Dorsolateral prefrontal cortex (tissue), 122 donors: ENCODE measurements at places on chromosomes 5 and 9. TPM values are rescaled to one million over a fixed set of nuclear protein-coding genes. Genes with fewer than 3 reads are reported as not detected.

HMGXB3 gene
- total RNA-seq: 30.2 TPM

GRCh38 chr5:124741711-124742496, 4.5 kb downstream of the ZNF608 start:
- no peak for DNase-seq

- DNase-seq: no peak
Measured at GRCh38 chr9:551986-552929, 289.2 kb upstream of the DMRT1 start.

DNA sequence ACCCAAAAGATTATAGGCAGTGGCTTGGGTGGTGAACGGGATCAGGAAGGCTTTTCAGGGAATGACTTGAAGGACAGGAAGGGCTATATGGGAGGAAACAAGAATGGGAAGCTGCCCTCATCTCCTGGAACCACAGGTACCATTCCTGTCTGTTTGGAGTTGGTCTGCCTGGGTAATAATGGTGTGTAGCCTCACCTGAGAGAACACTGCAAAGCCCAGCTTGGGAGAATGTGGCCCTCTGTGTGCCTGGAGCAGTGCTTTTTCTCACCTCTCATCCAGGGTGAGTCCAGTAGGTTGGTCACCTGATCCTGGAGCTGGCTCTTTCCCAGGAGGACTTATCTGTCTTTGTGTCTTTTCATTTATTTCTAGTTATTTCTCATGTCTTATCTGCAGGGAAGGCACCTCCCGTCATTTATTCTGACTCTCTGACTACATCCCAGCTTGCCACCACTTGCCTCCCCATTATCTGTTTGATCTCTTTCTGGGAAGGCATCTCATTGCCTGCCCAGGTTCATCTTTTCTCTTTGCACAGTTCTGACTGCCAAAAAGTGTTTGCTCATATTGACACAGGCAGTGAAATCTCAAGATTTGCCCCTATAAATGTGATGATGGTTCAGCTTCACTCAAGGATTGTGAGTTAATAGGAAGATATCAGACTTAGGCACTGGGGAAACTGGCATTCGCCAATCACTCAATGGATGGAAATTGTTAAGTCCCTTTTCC, 22.5 kb upstream of the OR2S2 start:
- no peak for DNase-seq

GRCh38 chr5:141495453-141495811, 6.6 kb downstream of the PCDHGC5 start:
- DNase-seq: no peak

DNA sequence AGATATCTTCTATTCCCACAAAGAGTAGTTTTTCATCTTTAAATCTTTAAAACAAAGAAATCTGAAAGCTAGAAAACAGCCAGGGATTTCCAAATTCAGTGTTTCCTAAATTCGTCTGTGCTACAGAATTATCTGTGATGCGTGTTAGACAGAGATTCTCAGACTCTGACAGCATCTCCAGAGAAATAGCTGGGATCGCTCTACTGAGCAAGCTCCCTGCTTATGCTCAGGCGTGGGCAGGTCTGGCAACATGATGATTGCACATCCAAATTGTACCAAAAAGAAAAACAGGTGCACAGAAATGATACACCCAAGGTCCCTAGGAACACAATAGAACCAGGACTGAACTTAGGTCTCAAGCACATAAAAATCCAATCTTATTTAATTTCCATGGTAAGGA, 22.8 kb upstream of the CRHBP start:
- no peak for DNase-seq
